ENCODE measurements at places on chromosomes 11 and 22. TPM values are rescaled to one million over a fixed set of nuclear protein-coding genes. Genes with fewer than 3 reads are reported as not detected.

Gene CABP7
- not detected for total RNA-seq

Gene PGM2L1
- total RNA-seq, result 13.5 TPM

Gene KRTAP5-10
- total RNA-seq, result not detected

DNA sequence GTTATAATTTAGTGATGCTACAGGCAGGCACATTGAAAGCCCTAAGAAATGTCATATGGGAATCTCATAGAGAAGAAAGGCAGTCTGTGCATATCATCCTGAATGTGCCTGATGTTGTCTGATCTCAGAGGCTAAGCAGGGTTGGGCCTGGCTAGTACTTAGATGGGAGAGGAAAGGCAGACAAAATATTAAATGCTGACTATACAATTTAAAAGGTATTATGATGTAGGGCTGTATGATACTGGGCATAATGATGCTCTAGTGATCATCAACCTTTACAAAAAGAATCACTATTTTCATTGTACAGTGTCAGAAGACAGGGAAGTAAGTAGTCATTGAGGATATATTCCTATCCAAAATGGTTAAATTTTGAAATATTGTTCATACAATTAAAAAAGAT lies 119.8 kb downstream of the UVRAG start:
- no peaks in the 10 kb centered on the region for H3K27me3 ChIP-seq
- H3K36me3 ChIP-seq, result no peaks in the 10 kb centered on the region
- no peaks in the 10 kb centered on the region for H3K4me1 ChIP-seq

GRCh38 chr11:73414977-73415651 lies 38.9 kb downstream of the RELT start:
- H3K4me1 ChIP-seq, result no peaks in the 10 kb centered on the region
- H3K27me3 ChIP-seq, result no peaks in the 10 kb centered on the region
- DNase-seq, result no peak
- H3K36me3 ChIP-seq, result no peaks in the 10 kb centered on the region

- no peak for DNase-seq
- peaks cover 3% of the 10 kb centered on the region for H3K36me3 ChIP-seq
- H3K4me3 ChIP-seq, result no peak overlapping the region
- peaks cover 6% of the 10 kb centered on the region for H3K4me1 ChIP-seq
- no peaks in the 10 kb centered on the region for H3K27me3 ChIP-seq
Measured at GRCh38 chr11:584287-584686, 8.0 kb downstream of the PHRF1 start.

- H3K36me3 ChIP-seq, result no peaks in the 10 kb centered on the region
- no peak for DNase-seq
- no peaks in the 10 kb centered on the region for H3K27me3 ChIP-seq
- no peaks in the 10 kb centered on the region for H3K4me1 ChIP-seq
Measured at GRCh38 chr11:61037441-61038093, 64.7 kb upstream of the CD5 start.

GRCh38 chr11:75578977-75579376 lies 16.9 kb downstream of the SERPINH1 start:
- no peak overlapping the region for H3K4me3 ChIP-seq
- no peaks in the 10 kb centered on the region for H3K36me3 ChIP-seq
- no peak for DNase-seq
- no peaks in the 10 kb centered on the region for H3K4me1 ChIP-seq
- H3K27me3 ChIP-seq, result no peaks in the 10 kb centered on the region

GRCh38 chr11:32454993-32455392 lies 19.7 kb upstream of the WT1 start:
- no peaks in the 10 kb centered on the region for H3K36me3 ChIP-seq
- H3K27ac ChIP-seq, result no peak overlapping the region
- no peaks in the 10 kb centered on the region for H3K4me1 ChIP-seq
- peaks cover 2% of the 10 kb centered on the region for H3K27me3 ChIP-seq

DNA sequence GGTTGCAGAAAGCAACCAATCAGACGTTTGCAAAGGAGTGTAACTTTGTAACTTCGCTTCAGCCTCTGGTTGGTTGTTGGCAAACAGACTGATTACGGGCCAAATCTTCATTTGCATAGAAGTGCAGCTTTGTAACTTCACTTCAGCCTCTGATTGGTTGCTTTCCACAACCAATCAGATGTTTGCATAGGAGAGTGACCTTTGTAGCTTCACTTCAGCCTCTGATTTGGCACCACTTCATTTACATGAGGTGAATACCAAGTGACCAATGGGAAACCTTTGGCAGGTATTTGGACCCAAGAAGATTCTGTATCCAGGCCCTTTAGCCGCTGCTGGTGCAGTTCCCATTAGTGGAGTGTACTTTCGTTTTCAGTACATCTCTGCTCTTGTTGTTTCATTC lies 16.0 kb downstream of the USP47 start:
- peak overlapping the region; percentile 6 for H3K4me3 ChIP-seq
- H3K4me1 ChIP-seq, result peaks cover 6% of the 10 kb centered on the region
- H3K27ac ChIP-seq, result no peak overlapping the region
- H3K27me3 ChIP-seq, result no peaks in the 10 kb centered on the region
- DNase-seq, result no peak

DNA sequence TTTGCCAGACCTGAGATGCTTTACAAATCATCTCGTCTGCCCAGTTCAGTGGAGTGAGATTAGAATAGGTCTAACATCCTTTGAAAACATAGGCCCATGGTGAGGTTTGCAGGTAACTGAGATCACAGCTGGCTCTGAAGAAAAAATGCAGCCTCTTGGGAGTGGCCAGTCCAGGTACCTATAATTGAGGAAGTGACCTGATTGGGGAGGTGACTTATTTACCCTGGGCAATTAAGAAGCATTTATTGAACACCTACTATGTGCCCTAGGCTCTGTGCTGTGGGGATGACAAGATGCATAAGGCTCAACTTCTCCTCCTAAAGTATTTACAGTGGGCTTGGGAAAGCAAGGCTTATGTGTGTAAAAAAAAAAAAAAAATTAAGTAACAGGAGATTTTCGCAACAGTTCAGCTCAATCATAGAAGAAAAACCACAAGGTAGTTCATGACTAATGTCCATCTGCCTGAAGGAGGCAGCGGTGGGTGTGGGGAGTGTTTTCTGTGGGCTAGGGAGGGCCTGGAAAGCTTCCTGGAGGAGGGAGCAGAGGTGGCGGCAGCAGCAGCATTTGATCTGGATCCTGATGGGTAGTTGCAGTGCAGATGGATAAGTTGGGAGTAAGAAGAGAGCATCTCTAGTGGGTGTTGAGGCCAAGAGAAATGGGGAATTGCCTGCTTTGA lies 16.1 kb downstream of the MICAL2 start:
- H3K27me3 ChIP-seq, result no peaks in the 10 kb centered on the region
- no peak overlapping the region for H3K27ac ChIP-seq
- H3K4me3 ChIP-seq, result no peak overlapping the region
- no peaks in the 10 kb centered on the region for H3K4me1 ChIP-seq

- DNase-seq, result peak; percentile 59
- no peaks in the 10 kb centered on the region for H3K27me3 ChIP-seq
- H3K4me1 ChIP-seq, result peaks cover 10% of the 10 kb centered on the region
- H3K27ac ChIP-seq, result peak overlapping the region; percentile 96
Measured at GRCh38 chr22:38872831-38873248, 824 bp upstream of the CBX6 start.

DNA sequence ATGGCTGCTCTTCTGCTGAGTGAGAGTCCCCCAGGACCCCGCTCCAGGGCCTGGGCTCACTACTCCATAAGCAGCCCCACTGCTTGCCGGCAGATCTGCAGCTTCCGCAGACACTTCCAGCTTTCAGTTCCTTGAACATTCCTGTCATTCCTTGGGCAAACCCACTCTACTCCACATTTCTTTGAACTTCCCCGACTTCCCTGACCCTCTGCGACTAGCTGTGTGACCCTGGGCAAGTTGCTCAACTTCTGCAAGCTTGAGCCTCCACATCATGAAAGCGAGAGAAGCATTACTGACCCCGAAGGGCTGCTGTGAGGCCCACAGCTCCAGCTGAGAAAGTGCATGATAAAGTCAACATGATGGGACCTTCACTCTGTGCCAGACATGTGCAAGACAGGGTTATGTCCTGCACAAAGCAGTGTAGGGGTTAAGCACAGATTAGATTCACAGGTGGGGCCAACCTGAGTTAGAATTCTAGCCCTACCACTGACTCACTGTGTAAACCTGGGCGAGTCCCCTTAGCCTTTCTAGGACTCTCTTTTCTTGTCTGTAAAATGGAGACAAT lies 51.8 kb downstream of the THAP12 start:
- no peaks in the 10 kb centered on the region for H3K36me3 ChIP-seq
- no peak for DNase-seq
- H3K27me3 ChIP-seq, result no peaks in the 10 kb centered on the region
- no peak overlapping the region for H3K27ac ChIP-seq
- no peak overlapping the region for H3K4me3 ChIP-seq
